ENCODE measurements at places on chromosomes 4 and X.

DNA sequence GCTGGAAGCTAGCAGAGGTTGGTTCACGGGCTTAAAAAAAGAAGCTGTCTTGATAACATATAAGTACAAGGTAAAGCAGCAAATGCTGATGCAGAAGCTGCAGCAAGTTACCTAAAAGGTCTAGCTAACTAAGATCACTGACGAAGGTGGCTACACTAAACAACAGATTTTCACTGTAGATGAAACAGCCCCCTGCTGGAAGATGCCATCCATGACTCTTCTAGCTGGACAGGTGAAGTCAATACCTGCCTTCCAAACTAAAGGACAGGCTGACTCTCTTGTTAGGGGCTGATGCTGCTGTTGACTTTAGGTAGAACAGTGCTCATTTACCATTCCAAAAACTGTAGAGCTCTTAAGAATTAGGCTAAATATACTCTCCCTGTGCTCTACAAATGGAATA is 99.5 kb downstream of the FBXW7 start:
- no peak for DNase-seq

DNA sequence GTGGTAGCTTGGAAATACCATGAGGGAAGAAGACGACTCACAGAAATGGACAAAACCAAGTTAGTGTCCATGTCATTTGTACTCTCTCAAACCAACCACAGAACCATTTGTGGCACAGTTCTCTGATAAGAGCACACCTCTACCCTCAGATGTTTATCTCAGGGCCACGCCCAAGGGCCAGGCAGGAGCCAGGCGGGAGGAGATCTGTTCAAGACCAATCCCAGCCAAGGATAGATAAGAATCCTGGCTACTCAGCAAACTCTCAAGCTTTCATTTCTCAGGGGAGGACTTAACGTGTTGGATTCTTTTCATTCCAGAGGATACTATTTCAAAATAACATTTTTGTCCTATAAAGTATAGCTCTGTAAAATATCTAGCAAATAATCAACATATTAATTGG is 95.0 kb downstream of the NYX start:
- peak; percentile 13 for DNase-seq

- DNase-seq = no peak
Measured at GRCh38 chrX:100863326-100863864, 10.8 kb downstream of the NOX1 start.

- DNase-seq = no peak
Measured at GRCh38 chrX:327660-328126, 9.1 kb upstream of the GTPBP6 start.

DNA sequence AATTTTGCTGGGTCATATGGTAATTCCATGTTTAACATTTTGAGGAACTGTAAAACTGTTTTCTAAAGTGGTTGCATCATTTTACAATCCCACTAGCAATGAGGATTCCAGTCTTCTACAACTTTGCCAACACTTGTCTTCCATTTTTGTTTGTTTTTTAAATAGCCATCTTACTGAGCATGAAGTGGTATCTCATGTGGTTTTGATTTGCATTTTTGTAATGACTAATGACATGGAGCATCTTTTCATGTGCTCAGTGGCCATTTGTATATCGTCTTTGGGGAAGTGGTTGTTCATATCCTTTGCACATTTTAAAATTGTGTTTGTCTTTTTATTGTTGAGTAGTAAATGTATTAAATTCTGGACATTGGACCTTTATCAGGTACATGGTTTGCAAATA is 94.7 kb downstream of the TMEM131L start:
- no peak for DNase-seq

GRCh38 chrX:12249997-12250396 is 111.7 kb downstream of the FRMPD4 start:
- no peak for DNase-seq

GRCh38 chr4:76665153-76665552 is 230.1 kb downstream of the SHROOM3 start:
- DNase-seq = peak; percentile 90

GRCh38 chrX:16635040-16635439 is 14.9 kb upstream of the S100G start:
- no peak for DNase-seq

GRCh38 chr4:46975812-46976553 is 17.4 kb downstream of the GABRA4 start:
- no peak for DNase-seq

DNA sequence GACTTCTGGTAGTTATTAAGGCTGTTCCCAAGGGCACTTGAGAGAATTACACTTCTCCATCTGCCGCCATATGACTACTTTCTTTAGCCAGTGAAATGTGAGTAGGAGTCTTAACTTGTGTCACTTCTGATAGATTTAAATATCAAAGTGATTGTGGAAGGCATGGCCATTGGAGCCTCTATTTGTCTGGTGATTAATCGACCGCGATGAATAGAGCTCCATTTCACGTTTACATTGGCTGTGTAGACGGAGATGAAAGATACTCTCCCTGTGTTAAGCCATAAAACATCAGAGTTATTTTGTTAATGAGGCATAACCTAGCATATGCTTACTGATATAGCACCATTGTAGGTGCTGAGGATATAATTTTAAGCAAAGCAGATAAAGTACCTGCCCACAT is 852.4 kb downstream of the CCSER1 start:
- DNase-seq = no peak

- peak; percentile 17 for DNase-seq
Measured at GRCh38 chr4:41267997-41268396, 11.3 kb downstream of the UCHL1 start.

DNA sequence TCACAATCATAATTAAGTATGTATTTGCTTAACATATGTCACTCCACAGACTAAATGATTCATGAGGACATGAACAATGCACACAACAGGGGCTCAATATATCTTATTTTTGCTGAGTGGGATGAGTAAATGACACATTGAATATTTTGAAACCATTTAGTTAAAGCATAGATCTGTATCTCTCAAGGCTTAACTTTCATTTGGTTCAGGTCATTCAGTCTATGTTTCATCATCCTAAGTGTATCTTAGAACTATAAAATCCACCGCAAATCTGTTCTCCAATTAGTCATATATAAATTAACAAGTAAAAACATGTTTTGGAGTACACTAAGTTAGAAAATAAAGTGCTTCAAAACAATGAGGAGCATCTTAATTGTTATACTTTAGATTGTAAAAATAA is 45.8 kb downstream of the AREG start:
- DNase-seq = no peak

DNA sequence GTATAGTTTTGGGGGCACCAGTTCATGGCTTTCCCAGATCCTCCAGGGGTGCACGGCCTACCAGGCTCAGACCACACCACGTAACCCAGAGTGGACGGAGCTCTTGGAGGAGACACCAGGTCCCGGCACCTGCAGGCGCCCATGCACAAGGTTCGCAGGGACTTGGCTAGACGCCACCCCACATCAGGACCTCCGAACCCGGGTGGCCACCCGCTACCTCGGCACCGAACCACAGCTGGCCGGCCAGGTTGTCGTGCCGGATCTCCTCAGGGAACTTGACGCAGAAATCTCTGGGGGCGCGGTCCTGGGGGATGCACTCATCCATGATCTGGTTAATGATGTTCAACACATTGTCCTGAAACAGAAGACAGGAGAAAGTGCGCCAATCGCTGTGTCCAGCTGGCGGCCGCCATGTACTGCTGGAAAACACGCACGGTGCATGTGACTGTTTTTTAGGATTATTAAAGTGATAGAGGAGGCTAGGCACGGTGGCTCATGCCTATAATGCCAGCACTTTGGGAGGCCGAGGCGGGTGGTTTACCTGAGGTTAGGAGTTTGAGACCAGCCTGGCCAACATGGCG is 77.1 kb downstream of the ZFYVE28 start:
- no peak for DNase-seq

- no peak for DNase-seq
Measured at GRCh38 chr4:25454476-25454875, 77.4 kb downstream of the ANAPC4 start.

DNA sequence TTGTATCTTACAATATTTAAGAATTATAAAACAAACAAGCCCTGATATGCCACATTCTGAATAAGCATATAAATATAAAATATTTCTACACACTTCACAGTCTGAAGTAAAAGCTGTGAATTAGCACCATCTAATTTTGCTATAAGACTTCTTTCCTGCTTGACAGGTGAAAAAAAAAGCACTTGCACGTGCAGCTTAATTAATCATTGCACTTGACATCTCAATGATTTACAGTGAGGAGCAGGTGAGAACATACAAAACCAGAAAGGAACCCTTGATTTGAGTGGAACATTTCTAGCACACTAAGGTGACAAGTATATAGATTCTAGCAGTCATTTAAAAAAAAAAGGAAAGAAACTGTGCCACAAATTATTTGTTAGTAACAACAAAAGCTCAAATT is 47.9 kb downstream of the CHIC2 start:
- no peak for DNase-seq

GRCh38 chrX:9318766-9319165 is 146.1 kb upstream of the TBL1X start:
- no peak for DNase-seq

GRCh38 chrX:49237060-49237459 is 1.8 kb downstream of the CCDC22 start:
- no peak for DNase-seq

GRCh38 chr4:75653845-75654503 is 19.2 kb downstream of the G3BP2 start:
- DNase-seq = no peak

GRCh38 chr4:55214172-55214571 is 88.8 kb upstream of the KDR start:
- no peak for DNase-seq

- DNase-seq = no peak
Measured at GRCh38 chr4:10606483-10607155, 77.9 kb downstream of the CLNK start.

DNA sequence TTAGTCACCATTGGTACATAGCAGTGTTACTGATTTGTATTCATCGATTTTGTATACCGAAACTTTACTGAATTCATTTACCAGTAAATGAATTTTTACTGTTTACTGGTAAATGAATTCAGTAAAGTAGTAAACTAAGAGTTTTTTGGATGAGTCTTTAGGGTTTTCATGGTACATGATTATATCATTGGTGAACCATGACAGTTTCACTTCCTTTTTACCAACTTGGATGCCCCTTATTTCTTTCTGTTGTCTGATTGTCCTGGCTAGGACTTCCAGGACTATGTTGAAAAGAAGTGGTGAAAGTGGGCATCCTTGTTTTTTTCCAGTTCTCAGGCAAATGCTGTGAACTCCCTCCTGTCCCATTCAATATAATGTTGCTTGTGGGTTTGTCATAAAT is 494.9 kb downstream of the GALNTL6 start:
- no peak for DNase-seq

- DNase-seq = no peak
Measured at GRCh38 chr4:144178414-144178813, 37.9 kb upstream of the GYPA start.

DNA sequence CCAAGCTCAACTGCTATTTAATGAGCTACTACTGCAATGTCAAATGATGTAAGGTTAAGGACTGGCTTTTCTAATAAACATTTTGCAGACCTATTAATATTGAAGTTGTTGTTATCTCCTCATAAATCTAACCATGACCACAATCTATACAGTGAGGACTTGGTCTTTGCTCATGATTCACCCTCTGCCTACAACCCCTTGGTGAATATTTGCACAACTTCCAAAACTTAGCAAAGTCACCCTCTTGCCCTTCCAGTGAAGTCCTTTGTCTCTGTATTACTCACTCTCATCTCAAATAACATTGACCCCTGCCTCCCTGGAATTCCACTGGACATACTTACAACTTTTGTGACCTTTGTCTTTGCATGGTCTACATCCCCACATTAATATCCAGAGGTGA is 204.5 kb downstream of the KCNIP4 start:
- DNase-seq = no peak

DNA sequence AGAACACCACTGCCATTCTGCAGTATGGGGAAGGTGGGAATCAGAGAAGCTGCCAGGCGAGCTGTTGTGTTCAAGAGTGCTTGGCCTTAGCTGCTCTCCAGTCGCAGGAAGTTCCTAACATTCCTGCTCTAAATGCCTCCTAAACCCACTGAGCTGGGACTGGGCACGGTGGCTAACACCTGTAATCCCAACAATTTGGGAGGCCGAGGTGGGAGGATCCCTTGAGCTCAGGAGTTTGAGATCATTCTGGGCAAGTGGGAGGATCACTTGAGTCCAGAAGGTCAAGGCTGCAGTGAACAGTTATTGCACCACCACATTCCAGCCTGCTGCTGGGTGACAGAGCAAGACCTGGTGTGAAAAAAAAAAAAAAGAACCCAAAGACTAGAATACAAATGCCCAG is 690.3 kb upstream of the FAM241A start:
- DNase-seq = peak; percentile 11

DNA sequence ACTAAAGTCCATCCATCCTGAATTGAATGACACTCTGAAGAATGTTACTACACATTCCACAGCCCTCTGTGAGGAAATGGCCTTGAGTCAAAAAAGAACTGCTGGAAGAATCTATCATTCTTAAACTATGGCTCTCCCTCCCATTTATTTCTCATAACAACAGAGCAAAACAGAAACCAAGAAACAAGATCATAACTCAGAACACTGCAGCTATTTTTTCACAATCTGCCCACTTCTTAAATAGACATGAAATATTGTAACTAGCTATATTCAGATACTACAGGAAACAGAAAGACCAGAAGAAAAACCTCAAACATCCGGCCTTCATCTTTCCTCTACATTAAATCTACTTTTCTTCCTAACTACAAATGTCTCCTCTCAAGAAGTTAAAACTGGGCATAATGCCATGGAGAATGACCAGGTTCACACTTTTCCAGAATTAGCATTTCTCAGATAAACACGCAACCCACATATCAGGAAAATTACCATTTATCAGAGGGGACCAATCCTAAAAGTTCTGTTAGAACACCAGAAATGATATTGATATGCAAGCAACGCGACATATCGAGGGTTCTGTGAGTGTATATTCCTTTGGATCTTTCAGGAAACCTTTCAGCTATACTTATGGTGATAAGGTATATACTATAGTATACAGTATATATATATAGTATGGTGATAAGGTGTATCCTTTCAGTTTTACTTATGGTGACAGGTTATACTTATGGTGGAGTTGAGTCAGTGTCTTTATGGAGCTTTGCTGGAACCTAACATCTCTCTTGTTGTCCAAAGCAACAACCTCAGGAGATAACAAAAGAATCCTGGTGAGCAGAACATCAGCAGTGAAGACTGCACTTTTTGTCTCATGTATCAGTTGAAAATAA is 60.4 kb upstream of the IRF2 start:
- DNase-seq = no peak

Measured in transverse colon (tissue), 4 donors.